ENCODE measurements at places on chromosomes 5 and 9. TPM values are rescaled to one million over a fixed set of nuclear protein-coding genes. Genes with fewer than 3 reads are reported as not detected.

The SPACA9 gene
- 2.0 TPM for total RNA-seq

The TMEM252 gene
- not detected for total RNA-seq

The MCIDAS gene
- total RNA-seq, result not detected

The FUT7 gene
- not detected for total RNA-seq

The ZDHHC21 gene
- total RNA-seq, result 61.3 TPM

The MAMDC4 gene
- total RNA-seq, result 1.9 TPM

The LVRN gene
- 0.07 TPM for total RNA-seq

Data from thoracic aorta endothelial cell (primary cell).